ENCODE measurements at places on chromosomes 4 and X.

DNA sequence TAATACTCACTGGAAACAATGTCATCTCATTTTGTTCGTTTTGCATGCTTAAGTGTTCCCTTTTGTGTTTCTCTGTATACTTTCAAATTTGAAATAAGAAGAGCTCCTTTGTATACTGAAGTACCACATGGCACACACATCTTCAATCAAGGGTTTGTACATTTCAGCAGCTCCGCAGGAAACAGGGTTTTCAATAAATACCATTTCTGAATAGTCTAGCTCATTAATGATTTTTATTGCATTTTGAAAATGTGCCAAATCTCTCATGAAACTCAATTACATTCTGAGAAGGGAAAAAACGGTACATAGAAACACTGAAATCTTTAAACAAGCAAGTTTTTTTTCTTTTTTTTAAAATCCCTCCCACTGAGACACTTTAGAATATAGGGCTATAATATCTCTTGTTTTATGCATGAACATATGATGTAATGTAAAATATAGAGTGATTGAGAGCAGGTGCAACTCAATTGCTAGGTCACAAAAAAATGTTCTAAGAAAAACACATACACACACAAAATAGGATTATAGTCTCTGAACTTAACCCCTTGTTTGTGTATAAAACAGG lies 914.2 kb upstream of the PCDH7 start:
- DNase-seq: no peak

DNA sequence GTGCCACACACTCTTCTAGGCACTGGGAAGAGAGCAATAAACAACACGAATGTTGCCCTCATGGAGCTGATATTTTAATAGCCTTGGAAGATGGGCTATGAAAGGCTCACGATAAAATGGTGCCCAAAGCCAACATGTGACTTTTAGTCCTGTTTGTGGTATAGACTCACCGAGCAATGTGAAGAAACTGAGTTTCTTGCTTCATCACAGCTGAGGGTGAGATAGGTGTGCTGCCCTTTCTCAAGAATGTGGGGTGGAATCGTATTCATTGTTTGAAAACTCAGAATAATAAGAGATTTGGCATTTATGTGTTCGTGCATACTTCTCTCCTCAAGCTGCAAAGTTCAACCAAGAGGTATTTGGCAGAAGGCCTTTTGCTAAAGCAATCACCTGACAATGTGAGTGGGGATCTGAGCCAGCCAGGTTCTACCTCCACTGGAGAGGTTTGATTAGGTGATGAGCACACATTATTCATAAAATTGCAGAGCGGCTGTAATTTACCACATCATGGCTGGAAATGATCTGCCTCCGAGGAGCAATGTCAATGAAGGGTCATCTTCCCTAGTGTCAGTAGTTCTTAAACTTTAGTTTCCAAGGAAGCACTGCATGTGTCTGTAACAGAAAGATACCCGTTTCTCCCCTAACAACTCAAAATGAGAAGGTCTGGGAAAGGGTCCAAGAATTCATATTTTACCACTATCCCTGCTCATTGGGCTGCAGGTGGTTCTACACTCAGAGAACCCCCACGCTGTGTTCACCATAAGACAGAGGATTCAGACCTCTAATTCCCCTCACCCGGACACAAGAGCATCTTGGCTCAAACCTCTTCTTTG lies 41.9 kb upstream of the CBR4 start:
- DNase-seq: no peak

DNA sequence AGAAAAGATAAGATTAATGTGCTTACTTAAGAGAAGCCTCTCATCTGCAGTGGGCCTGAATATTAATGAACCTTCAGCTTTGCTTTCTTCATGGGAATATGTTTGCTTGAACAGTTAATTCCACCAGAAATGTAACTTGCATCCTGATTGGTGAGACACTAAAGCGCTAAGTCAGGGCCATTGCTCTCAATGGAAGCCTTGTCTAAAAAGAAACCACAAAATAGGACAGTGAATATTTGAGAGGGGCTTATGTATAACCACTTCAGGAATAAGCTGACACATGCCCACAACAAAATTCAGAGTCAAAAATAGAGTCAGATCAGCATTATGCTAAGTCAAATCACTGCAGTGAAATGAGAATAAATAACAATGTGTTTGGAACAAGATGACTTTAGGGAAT lies 1125.8 kb downstream of the STIM2 start:
- no peak for DNase-seq

- no peak for DNase-seq
Measured at GRCh38 chr4:6730603-6731317, 14.8 kb downstream of the BLOC1S4 start.

DNA sequence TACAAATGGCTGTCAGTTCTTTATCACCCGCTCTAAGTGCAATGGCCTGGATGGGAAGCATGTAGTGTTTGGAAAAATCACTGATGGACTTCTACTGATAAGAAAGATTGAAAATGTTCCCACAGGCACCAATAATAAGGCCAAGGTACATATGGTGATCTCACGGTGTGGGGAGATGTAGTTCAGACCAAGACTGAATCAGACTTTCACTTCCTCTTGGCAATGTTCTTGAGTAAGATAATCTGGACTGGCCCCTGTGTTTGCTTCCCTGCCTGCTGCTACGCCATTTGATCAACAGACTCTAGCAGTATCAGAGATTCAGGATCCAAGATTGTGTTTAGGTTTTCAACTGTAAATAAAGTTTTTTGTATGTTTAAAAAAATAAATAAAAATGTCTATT lies 682.2 kb upstream of the AMOT start:
- DNase-seq: no peak

GRCh38 chrX:13511241-13511943 lies 58.0 kb upstream of the EGFL6 start:
- DNase-seq: no peak

DNA sequence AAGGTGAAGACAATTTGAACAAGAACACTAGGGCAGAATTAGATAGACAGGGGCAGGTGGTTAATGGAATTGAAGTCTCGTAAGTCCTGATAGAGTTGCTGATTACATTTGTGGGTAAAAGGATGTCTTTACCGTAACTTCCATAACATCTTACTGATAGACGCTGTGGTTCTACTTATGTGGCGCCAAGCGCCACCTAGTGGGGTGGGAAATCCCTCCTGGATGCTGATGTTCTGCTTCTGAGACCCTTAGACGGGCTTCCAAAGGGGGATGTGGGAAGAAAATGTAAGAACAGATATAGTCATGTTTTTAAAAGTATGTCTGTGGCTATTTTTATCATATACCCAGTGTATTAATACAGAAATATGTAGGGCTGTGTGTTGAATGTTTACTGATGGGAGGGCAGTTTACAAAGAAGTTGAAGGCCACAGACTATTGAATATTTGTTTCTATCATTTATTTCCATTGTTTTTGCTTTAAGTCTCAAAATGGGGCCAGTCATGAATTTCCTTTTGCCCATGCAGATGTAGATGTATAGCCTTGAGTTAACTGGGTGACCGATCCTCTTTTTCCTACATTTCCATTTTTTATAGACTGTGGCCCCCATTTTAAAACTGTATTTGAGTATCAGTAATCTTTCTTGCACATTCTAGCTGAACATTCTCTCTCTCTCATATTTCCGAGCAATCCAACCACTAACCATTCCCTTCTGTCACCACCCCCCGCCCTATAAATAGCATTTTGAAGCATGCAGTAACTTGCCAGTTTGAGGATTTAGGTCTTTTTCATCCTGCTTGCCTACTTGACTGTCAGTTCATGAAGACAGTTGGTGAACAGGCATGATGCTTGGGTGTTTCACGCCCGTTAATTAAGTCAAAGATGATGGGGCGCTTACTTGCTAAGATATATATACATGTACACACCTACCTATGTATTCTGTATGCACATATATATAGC lies 12.1 kb upstream of the TLR8 start:
- DNase-seq: peak; percentile 84

GRCh38 chr4:25032126-25032525 lies 1.4 kb upstream of the LGI2 start:
- no peak for DNase-seq

- no peak for DNase-seq
Measured at GRCh38 chrX:28756647-28757046, 169.4 kb downstream of the IL1RAPL1 start.

DNA sequence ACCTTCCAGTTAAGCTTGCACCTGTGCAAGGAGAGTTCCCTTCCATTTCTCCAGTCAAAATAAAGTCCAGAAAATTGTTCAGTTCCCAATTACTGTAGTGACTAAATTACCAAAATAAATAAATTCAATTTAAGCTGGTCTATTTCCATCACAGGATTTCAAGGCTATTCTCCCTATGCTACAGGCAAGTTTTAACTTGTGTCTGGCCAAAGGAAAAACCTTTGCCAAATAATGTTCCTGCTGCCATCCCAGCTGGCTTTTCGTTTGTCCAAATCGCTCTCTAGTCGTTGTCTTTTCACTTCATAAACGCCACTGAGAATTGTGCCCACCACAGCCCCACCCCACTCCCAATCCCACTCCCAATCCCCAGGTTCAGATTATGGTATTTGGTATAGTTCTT lies 2.4 kb downstream of the KCTD8 start:
- no peak for DNase-seq

DNA sequence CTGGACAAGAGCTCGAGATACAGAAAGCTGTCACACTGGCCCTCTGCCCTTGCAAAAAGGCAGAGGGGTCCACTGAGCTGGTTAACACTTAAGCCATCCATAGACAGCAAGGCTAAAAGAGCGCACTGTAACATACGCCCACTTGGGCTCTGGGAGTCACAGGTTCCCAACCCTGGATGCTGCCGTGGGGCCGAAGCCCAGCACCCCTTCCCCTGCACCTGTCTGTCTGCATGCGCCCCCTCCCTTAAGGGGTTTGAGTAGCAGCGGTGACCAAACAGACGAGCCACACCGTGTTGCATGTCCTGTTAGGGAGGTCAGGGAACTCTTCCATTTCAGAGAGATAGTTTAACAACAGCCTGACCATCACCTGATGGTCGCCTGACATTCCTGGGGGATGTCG lies 138.4 kb upstream of the GALNTL6 start:
- no peak for DNase-seq

- no peak for DNase-seq
Measured at GRCh38 chr4:23332313-23332712, 557.5 kb downstream of the PPARGC1A start.

GRCh38 chrX:82081027-82081426 lies 879.1 kb downstream of the SH3BGRL start:
- DNase-seq: no peak

DNA sequence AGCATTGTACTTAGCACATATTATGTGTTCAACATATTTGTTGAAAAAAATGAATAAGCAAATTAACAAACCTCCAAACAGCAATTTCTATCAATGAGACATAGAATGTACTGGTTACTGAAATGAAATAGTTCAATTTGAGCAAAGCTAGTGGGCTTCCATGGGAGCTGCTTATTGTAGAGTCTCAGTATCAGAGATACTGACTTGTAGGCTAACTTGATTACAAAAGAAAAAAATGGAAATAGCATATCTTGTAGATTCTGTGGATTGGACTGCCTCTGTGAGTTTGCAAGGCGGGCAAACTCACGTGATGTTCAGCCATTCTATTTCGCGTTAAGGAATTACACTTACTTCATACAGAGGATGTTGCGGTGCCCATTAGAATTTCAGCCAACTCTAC lies 222.1 kb upstream of the JADE1 start:
- no peak for DNase-seq
